ENCODE measurements at places on chromosomes 12 and 14.
A peak's percentile ranks its signal among the peaks of the same experiment; 100 is the strongest.

GRCh38 chr14:99777951-99778350 lies 15.3 kb upstream of the EML1 start:
- no peak for DNase-seq

- DNase-seq, result no peak
Observed at GRCh38 chr12:129719416-129719815, 184.4 kb downstream of the TMEM132D start.

DNA sequence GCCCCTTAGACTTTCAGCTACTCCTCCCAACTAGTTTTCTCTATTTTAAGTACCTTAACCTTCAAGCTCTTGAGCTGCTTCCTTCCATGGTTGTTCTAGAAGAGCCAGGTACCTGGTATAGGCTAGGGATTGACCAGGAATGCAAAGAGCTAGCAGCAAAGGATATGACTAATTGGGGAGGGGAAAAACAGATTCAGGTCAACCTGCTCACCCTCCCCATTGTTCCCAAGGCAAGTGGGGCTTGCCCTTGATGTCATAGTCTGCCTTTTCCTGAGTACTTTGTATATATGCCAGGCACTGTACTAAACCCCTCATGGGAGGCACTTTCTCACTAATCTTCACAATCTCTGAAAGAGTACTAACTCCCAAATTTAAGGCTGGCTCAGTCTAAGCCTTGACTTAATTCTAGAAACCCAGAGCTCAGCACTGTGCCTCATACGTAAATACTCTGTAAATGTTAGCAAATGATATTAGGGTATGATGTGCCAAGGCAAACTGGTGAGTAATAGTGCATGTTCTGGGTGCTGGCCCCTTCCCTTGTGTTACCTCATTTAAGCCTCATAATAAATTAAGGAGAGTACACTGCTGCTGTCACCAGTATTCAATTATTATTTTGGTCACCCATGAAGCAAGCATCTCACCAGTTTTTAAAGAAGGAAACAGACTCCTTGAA lies 42.2 kb downstream of the SUDS3 start:
- no peak for DNase-seq

DNA sequence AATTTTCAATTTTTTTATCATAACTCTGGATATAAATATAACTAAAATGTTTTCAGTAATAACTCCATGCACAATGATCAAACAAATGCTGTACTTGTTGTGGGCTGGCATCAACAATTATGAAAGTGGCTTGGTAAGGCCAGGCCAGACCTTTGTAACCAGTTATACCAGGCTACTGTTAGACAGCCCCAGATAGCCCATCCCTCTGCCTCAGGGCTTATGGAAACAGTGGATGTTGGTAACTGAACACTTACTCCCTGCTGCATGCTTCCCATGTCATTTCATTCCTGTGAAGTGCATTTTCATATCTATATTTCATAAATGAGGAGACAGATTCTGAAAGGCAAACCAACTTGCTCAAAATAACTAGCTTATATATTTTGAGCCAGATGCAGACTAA lies 195.0 kb downstream of the SYT1 start:
- no peak for DNase-seq

- DNase-seq, result no peak
Observed at GRCh38 chr14:89750281-89750755, 204.2 kb downstream of the EFCAB11 start.

DNA sequence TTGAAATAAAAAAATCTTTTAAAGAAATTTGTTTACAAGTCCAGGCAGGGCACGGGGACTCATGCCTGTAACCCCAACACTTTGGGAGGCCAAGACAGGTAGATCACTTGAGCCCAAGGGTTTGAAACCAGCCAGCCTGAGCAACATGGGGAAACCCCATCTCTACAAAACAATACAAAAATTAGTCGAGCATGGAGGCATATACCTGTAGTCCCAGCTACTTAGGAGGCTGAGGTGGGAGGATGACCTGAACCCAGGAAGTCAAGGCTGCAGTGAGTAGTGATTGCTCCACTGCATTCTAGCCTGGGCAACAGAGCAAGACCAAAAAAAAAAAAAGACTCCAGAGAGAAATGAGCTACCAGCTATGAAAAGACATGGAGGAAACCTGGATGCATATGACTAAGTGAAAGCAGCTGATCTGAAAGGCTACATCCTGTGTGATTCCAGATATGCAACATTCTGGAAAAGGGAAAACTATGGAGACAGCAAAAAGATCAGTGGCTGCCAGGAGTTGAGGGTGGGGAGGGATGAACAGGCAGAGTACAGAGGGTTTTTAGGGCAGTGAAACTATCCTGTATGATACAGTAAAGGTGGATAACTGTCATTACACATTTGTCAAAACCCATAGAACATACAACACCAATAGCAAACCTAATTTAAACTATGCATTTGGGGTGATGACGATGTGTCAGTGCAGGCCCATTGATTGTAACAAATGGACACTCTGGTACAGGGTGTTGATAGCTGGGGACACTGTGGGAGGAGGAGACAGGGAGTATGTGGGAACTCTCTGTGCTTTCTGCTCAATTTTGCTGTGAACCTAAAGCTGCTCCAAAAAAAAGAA lies 59.9 kb downstream of the PRKAB1 start:
- no peak for DNase-seq

- DNase-seq, result no peak
Observed at GRCh38 chr12:58671196-58671595, 249.1 kb downstream of the LRIG3 start.

DNA sequence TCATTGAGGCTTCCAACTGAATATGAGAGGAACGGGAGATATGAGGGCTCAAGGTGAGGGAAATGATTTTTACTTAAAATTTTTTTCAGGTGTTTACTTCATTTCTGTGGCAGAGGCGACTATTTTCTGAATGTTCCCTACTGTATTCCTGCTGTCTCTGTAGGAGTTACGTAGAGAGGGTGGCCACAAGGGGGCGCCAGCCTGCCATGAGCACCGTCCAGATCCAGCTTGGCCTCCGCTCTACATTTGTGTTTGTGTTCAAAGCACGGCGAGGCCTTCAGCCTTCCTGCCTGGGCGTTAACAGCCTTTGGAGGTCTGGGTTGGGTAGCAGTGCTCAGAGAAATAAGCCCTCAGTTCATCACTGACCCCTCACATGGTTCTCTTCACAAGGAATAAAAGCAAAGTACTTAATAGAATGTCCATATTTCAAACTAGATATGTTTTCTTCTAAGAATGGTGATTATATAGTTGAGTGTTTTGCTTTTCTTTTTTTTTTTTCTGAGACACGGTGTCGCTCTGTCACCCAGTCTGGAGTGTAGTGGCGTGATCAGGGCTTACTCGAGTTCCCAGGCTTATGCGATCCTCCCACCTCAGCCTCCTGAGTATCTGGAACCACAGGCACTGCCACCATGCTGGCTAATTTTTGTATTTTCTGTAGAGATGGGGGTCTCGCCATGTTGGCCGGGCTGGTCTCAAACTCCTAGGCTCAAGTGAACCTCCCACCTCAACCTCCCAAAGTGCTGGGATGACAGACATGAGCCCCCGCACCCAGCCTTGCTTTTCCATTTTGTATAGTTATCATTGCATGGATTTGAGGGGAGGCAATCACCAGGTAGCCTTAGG lies 22.3 kb downstream of the CKB start:
- peak; percentile 71 for DNase-seq

DNA sequence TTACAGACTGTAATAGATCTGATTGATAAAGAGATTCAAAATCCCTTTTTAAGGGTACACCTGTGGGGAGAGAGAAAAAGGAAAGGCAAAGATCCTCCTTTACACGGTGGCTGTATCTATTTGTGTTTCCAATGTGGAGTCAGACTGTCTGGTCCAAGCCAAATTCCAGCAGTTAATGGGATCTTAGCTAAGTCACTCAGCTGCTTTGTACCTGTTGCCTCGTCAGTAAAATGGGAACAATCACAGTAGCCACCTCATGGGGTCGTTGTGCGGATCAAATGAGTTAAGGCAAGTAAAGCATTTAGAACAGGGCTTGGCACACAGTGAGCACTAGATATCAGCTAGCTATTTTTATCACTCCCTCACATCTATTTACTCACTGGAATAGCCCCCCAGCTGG lies 46.9 kb downstream of the EFCAB11 start:
- DNase-seq, result no peak

GRCh38 chr14:99541677-99542470 lies 60.7 kb downstream of the CCNK start:
- no peak for DNase-seq

DNA sequence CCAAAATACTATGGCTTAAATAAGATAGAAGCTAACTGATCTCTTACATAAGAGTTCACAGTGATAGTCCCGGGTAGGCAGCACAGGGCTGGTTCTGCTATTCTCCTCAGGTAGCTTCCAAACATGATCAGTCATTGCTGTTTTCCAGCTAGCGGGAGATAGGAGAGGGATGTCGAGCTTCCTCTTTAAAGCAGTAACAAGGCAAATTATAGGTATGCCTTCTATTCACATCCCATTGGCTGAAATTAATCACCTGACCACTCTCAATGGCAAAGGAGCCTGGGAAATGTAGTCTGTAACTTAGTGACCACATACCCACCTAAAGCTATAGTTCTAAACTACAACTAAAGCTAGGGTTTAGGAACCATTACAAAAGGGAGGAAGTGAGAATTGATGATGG lies 34.5 kb upstream of the VRK1 start:
- no peak for DNase-seq

- no peak for DNase-seq
Observed at GRCh38 chr14:88384718-88385117, 739 bp upstream of the SPATA7 start.

GRCh38 chr14:35932136-35932535 lies 106.0 kb downstream of the BRMS1L start:
- DNase-seq, result no peak

Data from stimulated activated CD8-positive, alpha-beta memory T cell treated with anti-CD3 and anti-CD28 coated beads, Interleukin-4, amount 100 ng/mL, for 24 hours (primary cell).